Astrocyte of the spinal cord (primary cell): ENCODE measurements at places on chromosomes 4 and X.

DNA sequence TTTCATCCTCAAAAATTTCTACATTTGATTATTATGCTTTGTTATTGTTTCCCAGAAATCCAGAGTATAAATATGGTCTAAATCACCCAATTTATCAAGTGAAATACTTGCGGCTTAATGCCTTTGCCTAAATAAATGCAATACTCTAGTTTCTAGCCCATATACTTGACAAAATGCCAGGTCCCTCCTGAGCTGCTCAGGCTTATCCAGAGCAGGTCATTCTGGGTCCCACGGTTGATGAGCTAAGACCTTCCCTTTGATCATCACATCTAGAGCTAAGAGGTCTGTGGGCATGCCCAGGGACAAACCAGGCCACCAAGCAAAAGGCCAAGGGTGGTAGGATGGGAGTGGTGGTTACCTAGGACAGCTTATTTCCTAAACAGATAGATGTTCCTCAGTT, 180.1 kb downstream of the SMIM20 start:
- no peak for DNase-seq

- no peak for DNase-seq
These were observed 321.0 kb downstream of the IL15 start for GRCh38 chr4:141957416-141957815.

- DNase-seq = peak; percentile 31
These were observed 204.9 kb downstream of the SMARCA1 start for GRCh38 chrX:129318375-129318774.

DNA sequence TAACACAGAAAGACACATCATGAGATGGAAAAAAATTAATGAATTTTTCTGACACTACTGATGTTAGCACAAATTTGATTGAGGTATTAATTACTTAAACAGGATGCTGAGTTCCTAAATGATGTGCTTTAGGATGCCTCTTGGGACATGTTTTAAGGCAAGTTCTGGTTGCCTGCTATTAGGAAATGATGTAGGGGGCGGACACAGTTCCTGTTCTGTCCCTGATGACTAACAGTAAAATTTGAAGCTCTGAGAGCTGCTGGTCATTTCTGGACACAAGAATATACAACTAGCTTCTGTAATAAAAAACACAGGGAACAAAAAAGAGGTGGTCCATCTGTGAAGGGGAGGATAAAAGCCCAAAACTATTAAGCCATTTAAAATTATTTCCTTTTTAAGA, 163.2 kb upstream of the ETNPPL start:
- DNase-seq = no peak

DNA sequence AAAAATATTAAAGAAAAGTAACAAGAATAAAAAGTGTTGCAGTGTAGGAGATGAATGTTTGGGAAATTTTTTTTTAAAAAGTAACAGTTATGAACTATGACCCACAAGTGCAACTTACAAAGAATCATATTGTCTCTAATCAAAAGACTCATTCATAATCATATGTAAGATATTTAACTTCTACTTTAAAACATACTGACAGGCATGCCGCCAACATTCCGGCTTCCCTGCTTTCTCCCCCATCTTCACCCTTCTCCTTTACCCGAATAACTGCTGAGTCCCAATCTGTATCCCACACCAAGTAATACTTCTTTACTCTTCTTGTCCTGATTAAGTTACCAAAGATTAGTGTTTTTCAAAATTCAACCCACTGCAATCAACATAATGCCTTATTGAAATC, 598.8 kb upstream of the FRG1 start:
- DNase-seq = no peak

GRCh38 chr4:7344636-7345155, 90.0 kb downstream of the PSAPL1 start:
- no peak for DNase-seq

DNA sequence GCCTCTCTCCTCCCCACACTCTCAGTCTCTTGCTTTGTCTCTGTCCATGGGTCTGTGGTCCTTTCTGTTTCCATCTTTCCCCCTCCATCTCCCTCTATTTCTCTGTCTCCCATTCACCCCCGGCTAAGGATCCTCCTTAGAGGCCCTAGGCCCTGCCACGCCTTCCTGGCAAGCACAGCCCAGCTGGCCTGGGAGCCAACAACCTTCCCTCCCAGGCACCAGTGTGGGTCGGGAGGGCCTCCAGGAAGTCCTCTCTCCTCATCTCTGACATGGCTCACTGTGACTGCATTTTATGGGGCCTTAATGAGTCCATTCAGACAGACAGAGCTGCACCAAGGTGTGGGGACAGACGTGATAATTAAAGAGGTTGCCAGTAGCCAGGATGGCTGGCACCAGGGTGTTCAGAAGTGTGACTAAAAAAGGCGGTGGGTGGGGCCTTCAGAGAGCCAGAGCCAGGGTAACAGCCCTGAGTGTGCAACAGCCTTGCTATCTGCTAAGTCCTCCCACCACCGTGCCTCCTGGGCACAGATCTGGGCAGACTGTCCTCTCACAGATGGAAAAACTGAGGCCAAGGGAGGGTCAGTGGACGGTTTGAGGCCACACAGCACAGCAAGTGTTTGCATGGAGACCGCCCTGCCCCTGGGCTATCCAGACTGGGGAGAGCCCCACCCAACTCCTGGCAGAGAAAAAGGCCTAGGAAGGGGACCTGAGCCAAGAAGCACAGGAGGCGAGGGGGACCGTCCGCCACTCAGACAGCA, 31.5 kb downstream of the BLOC1S4 start:
- DNase-seq = no peak

GRCh38 chr4:5084911-5085475, 33.7 kb downstream of the STK32B start:
- DNase-seq = no peak

DNA sequence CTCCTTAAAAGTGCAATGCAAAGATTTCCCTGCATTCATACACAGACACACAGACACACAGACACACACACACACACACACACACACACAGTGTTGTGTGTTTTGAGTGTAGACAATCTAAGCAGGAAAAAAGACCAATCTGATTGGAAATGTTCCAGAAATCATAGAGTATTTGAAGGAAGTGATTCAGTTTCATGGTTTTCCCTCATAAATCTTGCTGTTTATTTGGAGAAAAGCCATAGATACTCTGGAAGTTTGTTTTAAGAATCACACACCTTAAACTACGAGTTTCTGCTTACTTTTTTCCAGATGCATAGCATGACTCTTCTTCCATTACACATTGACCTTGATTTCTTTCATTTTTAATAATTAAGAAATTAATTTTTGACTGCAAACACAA, 298.5 kb upstream of the BMP3 start:
- peak; percentile 62 for DNase-seq

DNA sequence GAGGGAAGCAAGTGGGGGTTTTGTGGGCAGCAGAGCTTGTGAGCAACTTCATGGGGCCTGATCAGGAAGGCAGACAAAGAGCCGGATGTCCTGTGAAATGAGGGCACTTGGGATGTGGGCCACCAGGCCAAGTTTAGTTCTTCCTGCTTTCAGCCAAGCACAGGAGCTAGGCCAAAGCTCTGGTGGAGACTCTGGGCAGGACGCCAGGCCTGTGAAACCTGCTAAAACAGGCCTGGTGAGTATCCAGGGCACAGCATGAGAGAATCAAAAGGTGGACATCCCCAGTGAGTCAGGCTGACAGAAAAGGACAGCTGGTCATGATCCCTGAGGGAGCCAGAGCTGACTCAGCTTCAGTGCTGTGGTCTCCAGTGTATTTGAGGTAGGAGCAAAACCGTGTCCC, 95.7 kb downstream of the NPNT start:
- DNase-seq = peak; percentile 91

DNA sequence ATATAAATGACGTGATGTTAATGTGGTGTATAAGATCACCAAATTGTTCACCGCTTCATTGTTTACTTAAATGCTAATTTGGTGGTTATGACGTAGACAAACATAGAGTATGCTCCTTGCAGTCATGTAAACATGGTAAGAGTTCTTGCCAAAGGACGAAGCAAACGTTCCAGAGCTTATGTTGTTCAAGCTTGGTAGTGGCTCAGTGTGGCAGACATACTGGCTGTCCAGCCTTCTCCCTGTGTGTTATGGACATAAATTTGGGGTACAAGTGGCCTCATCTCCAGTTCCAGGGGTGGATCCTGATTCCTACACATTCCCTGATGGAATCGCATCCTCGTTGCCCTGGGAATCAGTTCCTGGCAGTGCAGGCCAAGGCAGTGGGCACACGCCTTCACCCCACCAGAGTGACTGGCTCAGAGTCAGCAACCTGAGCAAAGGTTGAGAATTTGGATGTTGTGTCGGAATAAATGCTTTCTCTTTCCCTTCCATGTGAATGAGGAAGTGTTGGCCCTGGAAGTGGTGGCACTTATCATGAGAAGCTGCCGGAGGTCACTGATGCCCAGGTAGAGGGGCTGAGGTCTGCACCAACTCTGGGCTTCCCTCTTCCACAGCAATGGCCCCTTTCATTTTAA, 25.4 kb downstream of the F11 start:
- no peak for DNase-seq

GRCh38 chr4:130183766-130184165, 1087.8 kb downstream of the C4orf33 start:
- DNase-seq = no peak

GRCh38 chrX:40307871-40308270, 210.1 kb upstream of the BCOR start:
- DNase-seq = no peak

- DNase-seq = no peak
These were observed 12.7 kb upstream of the MAEA start for GRCh38 chr4:1276984-1277383.

DNA sequence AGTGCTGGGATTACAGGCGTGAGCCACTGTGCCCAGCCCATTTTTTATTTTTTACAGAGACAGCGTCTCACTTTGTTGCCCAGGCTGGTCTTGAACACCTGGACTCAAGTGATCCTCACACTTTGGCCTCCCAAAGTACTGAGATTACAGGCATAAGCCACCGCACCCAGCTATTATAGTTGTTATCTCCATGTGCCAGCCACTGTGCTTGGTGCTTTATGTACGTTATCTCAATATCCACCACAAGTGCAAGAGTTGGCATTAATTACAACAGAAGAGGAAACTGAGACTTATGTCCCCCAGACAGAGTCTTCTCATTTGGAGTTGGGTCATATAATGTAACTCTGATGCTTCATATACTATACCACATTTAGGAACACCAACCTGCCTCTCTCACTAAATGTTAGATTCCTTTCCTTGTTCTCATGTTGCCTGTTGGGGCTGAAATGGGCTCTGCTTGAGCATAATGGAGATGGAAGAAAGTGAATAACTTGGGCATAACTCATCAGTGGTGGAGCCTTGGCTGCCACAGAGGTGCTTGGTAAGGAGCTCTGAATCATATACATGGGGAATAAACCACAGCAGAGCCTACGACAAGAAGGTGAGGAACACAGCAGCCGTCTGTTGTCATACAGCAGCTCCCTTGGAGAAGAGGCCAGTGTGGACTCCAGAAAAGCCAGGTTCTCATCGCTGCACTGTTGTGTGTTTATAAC, 84.3 kb downstream of the SPRY1 start:
- DNase-seq = peak; percentile 91

DNA sequence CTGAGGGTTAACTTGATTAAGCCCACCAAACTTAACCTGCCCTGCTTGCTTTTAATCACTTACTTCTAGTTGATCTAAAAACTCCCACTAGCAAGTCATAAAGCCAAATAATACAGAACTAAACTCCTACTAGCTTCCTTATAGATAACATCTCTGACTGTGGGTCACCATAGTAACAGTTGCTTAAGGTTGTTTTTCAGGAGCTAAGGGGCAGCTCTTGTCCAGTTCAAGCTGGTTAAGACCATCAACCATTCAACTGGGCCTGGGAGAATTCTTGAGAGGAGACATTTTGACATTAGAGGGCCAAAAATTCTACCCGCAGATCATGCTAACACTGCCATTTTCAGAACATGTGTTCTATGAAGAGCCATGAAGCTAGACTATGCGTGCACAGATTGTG, 67.0 kb downstream of the UCHL1 start:
- no peak for DNase-seq

DNA sequence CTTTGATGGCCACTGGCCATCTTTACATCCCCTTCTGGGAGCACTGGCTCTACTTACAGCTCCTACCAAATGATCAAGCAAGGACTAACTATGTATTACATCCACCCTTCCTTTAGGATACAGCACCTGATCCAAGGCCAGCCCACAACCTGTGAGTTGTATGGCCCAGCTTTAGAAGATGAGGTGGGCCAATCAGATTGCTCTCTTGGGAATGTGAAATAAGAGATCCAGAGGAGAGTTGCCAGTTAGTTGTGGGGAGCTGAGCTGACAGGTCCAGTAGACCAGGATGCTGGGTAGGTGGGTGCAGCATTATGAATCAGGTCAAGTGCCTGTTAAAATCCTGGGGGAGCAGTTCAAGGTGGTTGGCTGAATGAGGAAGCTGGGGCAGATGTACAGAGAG, 111.5 kb downstream of the GNL3L start:
- no peak for DNase-seq

GRCh38 chrX:9955506-9955905, 11.7 kb upstream of the CLDN34 start:
- peak; percentile 23 for DNase-seq

DNA sequence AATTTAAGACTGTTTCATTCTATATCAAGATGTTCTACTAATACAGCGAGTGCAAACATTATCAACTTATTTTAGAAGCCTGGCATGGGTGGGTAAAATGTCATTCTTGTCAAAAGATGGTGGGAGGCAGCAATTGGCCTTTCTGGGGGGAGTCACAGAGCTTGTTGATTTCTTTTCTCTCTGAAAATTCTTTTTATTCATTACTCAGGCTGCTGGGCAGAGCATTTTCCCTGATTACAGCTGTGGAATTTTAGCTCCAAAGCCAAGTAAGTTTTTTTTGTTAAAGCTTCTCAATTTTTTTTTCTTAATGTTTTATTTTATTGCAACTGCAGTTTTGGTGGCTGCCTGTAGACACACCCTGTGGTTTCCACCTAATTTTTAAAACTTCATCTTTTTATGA, 50.4 kb downstream of the GPC4 start:
- DNase-seq = no peak

- peak; percentile 67 for DNase-seq
These were observed at the start of gene TNIP2 for GRCh38 chr4:2755821-2756690. Gene TNIP2, minus strand, starts transcription at chr4:2756336. Its CDS starts 47 bp downstream, at chr4:2756289.

DNA sequence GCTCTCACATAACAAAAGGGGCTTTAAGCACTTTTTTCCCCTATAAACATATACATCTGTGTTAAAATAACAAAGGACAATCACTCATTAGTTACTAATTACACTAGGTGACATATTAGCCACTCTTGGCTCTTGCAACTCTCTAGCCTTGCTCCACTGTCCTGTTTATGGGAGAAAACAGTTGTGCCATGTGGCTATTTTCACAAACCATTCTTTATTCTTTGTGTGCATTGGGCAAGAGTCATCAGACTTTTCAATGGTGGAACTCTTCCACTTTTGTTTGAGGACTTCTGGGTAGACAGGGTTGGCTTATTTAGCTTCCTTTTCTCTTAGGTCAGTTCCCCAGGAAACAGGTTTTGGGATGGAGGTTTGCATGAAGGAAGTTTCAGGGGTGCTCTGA, 16.0 kb upstream of the FAM149A start:
- no peak for DNase-seq
